ENCODE measurements at places on chromosomes 7 and 10.

- DNase-seq: no peak
Observed at GRCh38 chr7:39952374-39952773, 2.3 kb downstream of the CDK13 start.

DNA sequence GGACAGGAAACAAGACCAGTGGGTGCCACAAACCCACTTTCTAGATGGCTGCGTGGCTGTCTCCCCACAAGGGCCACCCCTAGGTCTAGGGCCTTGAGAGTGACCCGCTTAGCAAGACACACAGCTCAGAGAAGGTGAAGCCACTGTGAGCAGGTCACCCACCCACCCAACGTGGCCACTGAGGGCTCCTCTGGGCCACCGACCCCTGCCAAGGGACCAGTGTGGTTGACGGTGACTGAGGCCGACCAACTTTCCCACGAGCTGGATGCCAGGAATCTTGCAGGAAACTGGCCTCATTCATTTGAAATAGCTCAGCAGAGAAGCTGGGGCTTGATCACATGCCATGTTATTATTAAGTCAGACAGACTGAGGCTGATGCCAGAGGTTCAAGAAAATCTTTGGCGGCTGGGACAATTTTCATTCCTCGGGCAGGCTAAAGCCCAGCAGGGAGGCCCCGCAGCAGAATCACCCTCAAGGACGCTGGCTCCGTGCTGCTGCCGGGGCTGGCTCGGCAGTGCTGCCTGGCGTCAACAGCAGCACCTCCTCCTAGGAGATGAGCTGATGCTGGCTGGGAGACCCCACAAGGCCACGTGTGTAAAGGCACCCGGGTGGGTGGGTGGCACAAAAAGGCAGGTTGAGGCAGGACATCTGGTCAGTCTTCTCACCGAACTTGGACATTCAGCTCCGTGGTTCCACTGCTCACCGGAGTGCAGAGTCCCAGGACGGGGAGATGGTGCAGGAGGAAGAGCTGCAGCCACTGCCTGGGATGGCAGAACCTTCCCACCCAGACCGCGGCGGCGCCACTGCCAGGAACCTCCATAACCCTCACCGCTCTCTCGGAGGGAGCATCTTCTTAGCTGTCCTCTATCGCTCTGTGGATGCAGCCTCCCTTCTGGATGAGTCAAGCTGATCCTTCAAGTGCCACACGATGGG lies 57.8 kb downstream of the ZRANB1 start:
- no peak for DNase-seq

GRCh38 chr7:108283252-108283651 lies 153.1 kb upstream of the LAMB4 start:
- no peak for DNase-seq

- DNase-seq: no peak
Observed at GRCh38 chr10:19491166-19491565, 325.1 kb upstream of the PLXDC2 start.

- no peak for DNase-seq
Observed at GRCh38 chr7:47647181-47647917, 65.4 kb upstream of the TNS3 start.

- no peak for DNase-seq
Observed at GRCh38 chr10:97204826-97205679, 19.3 kb upstream of the SLIT1 start.

- no peak for DNase-seq
Observed at GRCh38 chr7:26912933-26913536, 48.6 kb upstream of the SKAP2 start.

GRCh38 chr10:9305018-9305655 lies 1250.6 kb downstream of the GATA3 start:
- no peak for DNase-seq

GRCh38 chr7:106057962-106058927 lies 53.9 kb downstream of the SYPL1 start:
- DNase-seq: peak; percentile 86

DNA sequence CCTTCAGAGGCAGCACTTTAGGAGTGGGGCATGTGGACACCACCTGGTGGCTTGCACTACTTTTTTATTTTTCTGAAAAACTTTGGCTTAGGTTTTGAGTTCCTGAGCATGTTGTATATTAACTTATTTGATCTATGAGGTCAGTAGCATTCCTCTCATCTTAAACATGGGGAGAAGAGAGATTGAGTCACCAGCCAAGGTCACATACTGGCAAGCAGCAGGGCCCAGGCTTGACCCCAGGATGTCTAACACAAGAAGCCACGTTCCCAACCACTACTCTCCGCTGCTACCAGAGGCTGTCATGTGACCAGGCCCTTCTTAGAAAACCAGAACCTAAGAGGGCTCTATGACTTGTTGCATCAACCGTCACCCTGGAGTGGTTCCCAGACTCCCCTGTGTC lies 210.3 kb upstream of the GPR26 start:
- DNase-seq: no peak

All from caudate nucleus (tissue), 63 donors.